ENCODE measurements at places on chromosomes 7 and 10. TPM values are rescaled to one million over a fixed set of nuclear protein-coding genes. Genes with fewer than 3 reads are reported as not detected.

Gene STEAP1B
- total RNA-seq, result 8.7 TPM

DNA sequence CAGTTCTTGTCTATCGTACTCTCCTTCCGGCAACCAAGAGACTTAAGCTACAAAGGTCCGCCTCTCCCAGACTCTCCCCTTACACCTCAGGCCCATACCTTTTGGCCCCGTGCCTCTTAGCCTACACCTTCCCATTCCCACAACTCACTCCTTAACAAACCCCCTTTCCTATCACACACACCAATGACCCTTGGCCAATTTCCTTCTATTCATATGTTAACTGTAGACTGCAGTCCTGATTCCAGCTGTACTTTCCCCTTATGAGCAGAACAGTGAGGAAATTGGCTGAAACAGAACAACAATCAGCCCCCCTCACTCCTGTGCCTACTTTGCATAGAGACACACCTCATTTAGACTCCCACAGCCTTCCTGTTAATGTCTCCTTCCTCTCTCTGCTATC, 1.4 kb upstream of the TMEM139 start:
- H3K27ac ChIP-seq, result no peak overlapping the region
- no peak for DNase-seq

DNA sequence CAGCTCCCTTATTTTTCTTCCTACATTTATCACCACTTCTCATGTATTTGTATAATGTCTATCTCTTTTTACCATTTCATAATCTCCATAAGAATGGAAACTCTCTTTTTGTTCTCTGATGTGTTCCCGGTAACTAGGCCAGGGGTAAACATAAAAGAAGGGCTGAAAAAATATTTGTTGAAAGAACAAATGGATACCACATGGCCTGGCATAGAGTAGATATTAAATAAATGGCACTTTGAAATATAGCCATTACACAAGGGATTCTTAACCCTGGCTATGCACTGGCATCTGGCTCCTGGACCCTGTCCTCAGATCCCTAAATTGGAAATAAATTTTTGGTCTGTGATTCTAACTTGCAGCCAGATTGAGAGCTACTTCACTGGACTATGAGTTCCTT, 30.4 kb downstream of the ELAPOR2 start:
- H3K27me3 ChIP-seq, result no peaks in the 10 kb centered on the region
- no peak for DNase-seq
- peaks cover 5% of the 10 kb centered on the region for H3K4me1 ChIP-seq
- no peak overlapping the region for H3K4me3 ChIP-seq
- no peaks in the 10 kb centered on the region for H3K36me3 ChIP-seq

DNA sequence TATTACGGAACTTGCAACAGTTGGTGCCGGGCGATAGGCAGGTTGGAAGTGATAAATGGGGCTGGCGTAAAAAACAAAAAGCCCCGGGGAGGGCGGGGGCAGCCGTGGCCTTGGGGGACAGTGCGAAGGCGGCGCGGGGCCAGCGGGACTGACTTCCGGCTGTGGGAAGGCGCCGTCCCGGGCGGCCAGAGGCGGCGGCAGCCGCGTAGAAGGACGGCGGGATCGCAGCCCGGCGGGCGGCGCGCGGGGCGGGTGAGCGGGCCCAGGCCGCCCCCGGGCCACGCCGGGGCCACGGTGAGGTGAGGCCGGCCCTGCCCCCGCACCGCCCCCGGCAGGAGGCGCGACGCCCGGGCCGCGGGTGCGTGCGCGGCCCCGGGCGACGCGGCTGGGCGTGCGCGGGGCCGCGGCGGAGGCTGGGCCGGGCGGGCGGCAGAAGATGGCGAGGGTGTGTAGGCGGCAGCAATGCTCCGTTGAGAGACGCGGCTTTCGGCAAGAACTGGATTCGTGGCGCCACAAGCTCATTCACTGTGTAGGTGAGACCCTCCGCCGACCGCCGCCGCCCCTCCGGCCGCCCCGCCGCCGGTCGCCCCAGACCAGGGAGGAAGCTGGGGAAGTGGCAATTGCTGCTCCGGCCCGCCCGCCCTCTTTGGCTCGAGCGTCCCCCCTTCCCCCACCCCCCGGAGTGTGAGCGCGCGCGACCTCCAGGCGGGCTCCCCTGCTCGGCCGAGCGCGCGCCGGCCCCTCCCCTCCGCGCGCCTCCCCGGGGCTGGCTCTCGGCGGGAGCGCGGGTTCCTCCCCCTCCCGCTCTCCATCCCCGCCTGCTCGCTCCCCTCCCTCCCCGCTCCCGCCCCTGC, at the start of gene LCOR:
LCOR (plus strand) TSS at position 432 of the 854 bp plus-strand sequence. CDS start 116,760 bp downstream, outside the sequence.
- H3K4me1 ChIP-seq, result peaks cover 3% of the 10 kb centered on the region
- peak; percentile 86 for DNase-seq
- peak within 1 kb of the TSS; percentile 73 for H3K4me3 ChIP-seq
- H3K27me3 ChIP-seq, result no peaks in the 10 kb centered on the region

Gene CRPPA
- total RNA-seq, result 0.71 TPM

Gene GPR85
- total RNA-seq, result 0.54 TPM

Gene TMEM273
- not detected for total RNA-seq

Gene ELMO1
- total RNA-seq, result 18.4 TPM

DNA sequence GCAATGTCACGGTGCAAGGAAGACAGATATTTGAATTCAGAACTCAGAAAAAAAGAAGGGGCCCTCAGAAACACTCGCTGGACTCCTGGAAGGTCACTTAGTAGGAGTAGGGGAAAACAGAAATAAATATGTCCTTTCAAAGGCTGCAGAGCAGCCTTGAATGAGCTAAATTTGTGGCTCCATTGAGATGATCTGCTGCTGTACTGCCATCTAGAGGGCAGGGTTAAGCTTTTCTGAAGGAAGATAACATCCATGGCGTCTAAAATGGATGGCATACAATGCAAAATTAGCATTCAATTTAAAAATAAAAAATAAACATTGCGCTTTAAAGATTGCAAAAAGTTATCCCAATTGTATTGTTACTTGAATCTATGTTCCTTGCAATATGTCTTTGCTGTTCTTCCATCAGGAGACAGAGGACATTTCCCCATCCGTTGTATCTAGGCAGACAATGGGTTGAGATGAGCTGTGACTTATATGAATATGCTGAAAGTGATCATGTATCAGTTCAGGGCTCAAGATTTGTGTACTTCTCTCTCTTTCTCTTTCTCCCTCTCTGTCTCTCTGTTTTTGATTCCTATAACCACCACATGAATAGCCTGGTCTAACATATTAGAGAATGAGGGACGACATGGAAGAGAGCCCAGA, 642.2 kb downstream of the SH2D4B start:
- H3K36me3 ChIP-seq, result no peaks in the 10 kb centered on the region
- DNase-seq, result no peak
- no peak overlapping the region for H3K4me3 ChIP-seq
- H3K4me1 ChIP-seq, result no peaks in the 10 kb centered on the region
- H3K27me3 ChIP-seq, result no peaks in the 10 kb centered on the region

Gene EEPD1
- total RNA-seq, result 7.8 TPM

- H3K36me3 ChIP-seq, result no peaks in the 10 kb centered on the region
- DNase-seq, result peak; percentile 42
- no peak overlapping the region for H3K4me3 ChIP-seq
- no peak overlapping the region for H3K27ac ChIP-seq
- no peaks in the 10 kb centered on the region for H3K27me3 ChIP-seq
- H3K4me1 ChIP-seq, result no peaks in the 10 kb centered on the region
Measured at GRCh38 chr10:12503311-12503710, 154.0 kb downstream of the CAMK1D start.

Gene ADAP1
- total RNA-seq, result 5.8 TPM

- H3K4me3 ChIP-seq, result no peak overlapping the region
- no peak for DNase-seq
- H3K4me1 ChIP-seq, result peaks cover 9% of the 10 kb centered on the region
- peaks cover 26% of the 10 kb centered on the region for H3K27me3 ChIP-seq
Measured at GRCh38 chr7:108452707-108453106, 3.5 kb downstream of the NRCAM start.

GRCh38 chr7:37918526-37918925, 1.9 kb upstream of the SFRP4 start:
- H3K27ac ChIP-seq, result no peak overlapping the region
- H3K4me1 ChIP-seq, result peaks cover 10% of the 10 kb centered on the region
- peaks cover 39% of the 10 kb centered on the region for H3K27me3 ChIP-seq
- H3K4me3 ChIP-seq, result no peak overlapping the region

Gene TLL2
- 3.0 TPM for total RNA-seq

DNA sequence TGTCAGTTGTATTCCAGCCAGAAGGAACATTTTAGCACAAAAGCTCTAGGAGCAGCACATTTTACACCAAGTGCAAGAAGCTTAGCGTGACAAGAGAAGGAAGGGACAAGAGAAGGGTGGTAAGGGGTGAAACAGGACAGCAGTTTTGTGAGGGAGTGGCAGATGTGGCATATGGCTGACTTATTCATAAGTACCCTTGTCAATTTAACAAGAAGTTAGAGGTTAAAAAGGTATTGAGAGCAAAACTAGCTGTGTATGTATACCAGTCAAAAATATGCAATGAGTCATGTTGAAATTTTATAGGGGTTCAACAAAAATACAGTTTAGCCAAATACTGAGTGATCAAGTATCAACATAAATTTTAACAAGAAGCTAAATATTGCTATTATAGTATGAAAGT, 561.5 kb upstream of the POT1 start:
- no peak overlapping the region for H3K27ac ChIP-seq
- DNase-seq, result no peak
- no peaks in the 10 kb centered on the region for H3K4me1 ChIP-seq
- no peak overlapping the region for H3K4me3 ChIP-seq
- H3K27me3 ChIP-seq, result no peaks in the 10 kb centered on the region
- no peaks in the 10 kb centered on the region for H3K36me3 ChIP-seq

DNA sequence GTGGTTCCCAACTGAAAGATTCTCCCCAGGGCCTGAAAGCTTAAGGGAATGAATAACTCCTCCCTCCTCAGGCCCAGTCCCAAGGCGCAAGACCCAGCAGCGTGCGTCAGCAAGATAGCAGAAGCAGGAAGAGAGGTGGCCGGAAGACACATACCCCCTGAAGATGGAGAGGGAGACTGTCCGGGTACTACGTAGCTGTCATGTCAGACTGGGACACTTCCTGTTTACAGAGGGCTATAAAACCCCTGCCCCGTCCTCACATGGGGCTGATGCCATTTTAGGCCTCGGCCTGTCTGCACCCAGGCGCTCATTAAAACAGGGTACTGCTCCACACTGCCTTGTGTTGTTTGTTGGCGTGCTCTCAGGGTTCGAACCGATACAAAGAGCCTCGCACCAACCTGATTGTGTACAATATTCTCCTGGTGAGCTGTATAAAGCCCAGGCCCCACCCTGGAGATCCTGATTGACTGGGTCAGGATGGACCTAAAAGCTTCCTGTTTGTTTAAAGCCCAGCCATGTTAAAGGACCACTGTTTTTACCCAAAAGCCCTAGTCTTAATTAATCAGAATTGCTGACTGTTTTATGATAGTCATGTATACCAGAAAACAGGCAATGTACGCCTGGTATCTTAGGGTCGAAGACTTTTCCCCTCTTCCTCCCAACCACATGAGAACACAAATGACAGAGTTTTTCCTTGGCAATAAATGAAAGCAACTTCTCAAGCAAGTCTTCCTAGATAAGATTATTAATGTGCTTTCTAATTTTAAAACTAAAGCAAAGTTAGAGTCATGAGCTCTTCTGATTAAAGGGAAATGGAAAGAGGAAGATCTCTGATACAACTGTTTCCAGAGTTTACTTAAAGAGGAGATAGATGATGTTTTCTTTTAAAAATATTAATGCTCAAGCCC, 251.5 kb downstream of the DOCK4 start:
- no peak overlapping the region for H3K27ac ChIP-seq
- no peaks in the 10 kb centered on the region for H3K27me3 ChIP-seq
- no peak overlapping the region for H3K4me3 ChIP-seq
- no peaks in the 10 kb centered on the region for H3K36me3 ChIP-seq
- no peak for DNase-seq
- no peaks in the 10 kb centered on the region for H3K4me1 ChIP-seq

Gene C7orf57
- 0.56 TPM for total RNA-seq

GRCh38 chr10:59432207-59432900, 70.0 kb upstream of the FAM13C start:
- H3K4me1 ChIP-seq, result no peaks in the 10 kb centered on the region
- H3K36me3 ChIP-seq, result no peaks in the 10 kb centered on the region
- no peak for DNase-seq

DNA sequence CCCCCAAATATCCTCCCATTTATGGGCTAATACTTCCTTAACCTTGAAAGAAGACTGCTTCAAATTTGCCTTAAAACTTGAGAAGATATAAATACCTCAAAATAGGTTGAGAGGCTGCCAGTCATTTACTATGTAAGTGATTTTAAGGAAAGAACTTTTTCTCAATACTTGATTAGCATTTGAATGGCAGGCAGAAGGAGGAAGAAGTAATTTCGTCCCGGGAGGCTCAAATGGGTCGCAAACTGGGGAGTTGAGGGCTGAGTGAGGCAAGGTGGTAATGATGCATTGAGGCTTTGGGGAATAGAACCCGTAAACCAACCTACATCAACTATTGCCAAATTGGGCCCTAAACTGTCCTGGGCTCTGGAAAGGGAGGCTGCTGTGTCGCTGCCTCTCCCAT, 11.1 kb downstream of the CAMK1D start:
- no peaks in the 10 kb centered on the region for H3K36me3 ChIP-seq
- H3K4me3 ChIP-seq, result no peak overlapping the region
- H3K4me1 ChIP-seq, result peaks cover 8% of the 10 kb centered on the region
- DNase-seq, result no peak
- no peaks in the 10 kb centered on the region for H3K27me3 ChIP-seq

- no peak overlapping the region for H3K4me3 ChIP-seq
- DNase-seq, result no peak
- peaks cover 21% of the 10 kb centered on the region for H3K36me3 ChIP-seq
Measured at GRCh38 chr10:121526801-121527221, 71.4 kb downstream of the FGFR2 start.

All from H1 (cell line).